HS-5 (cell line): ENCODE measurements at places on chromosomes 3 and 15.

DNA sequence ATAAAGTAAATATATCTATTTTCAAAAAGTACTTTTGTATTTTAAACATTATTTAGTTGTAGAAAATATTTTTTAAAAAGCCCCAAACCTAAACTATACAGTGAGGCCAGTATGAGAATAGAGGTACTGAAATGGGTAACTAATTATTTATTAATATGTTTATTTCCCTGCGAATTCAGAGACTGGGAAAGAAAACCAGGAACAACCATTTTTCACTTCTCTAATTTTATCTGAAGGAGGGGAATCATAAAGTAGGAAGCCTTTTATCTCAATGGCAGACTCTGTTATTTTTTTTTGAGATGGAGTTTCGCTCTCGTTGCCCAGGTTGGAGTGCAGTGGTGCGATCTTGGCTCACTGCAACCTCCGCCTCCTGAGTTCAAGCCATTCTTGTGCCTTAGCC is 63.6 kb upstream of the TRAK1 start:
- DNase-seq = no peak

- DNase-seq = no peak
Measured at GRCh38 chr15:43220991-43221403, at the start of gene EPB42. Gene EPB42, minus strand, starts transcription at chr15:43221018. Its CDS starts 193 bp downstream, at chr15:43220825.

DNA sequence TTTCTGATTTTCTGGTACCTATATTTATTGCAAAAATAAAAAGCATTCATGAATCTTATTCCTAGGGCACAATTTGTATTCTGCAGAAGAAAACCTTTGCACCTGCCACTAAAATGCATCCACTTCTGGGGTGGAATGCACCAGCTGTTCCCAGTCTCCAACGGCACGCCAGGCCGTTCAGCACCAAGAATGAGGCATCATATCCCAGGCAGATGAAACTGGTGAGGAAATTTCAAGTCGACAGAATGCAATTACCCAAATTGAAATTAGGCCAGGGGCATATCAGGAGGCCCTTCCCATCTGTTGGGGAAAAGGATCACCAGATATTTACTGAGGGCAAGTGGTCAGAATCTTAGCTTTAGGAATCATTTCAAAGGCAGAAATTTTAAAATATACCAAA is 13.6 kb upstream of the RBMS3 start:
- DNase-seq = no peak

DNA sequence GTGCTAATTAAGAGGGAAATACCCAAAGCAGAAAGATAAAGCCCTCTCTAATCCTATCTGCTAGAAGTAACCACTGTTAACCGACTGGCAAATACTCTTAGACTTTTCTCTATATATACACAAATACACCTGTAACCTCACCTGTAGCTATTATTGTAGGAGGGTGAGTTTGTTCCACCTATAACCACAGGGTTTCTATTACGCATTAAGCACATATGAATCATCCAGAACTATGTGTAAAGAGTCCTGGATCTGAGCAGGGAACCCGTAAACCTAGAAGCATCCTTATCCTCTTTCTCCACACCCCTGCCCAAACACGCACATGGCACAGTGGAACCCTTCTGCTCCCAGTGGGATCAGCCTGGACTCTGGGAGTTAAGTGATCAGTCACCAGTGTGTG is 172.8 kb upstream of the C2CD4B start:
- DNase-seq = no peak

- no peak for DNase-seq
Measured at GRCh38 chr15:29102911-29103823, 166.5 kb downstream of the NSMCE3 start.

GRCh38 chr15:91992945-91993344 is 139.4 kb downstream of the SLCO3A1 start:
- no peak for DNase-seq

DNA sequence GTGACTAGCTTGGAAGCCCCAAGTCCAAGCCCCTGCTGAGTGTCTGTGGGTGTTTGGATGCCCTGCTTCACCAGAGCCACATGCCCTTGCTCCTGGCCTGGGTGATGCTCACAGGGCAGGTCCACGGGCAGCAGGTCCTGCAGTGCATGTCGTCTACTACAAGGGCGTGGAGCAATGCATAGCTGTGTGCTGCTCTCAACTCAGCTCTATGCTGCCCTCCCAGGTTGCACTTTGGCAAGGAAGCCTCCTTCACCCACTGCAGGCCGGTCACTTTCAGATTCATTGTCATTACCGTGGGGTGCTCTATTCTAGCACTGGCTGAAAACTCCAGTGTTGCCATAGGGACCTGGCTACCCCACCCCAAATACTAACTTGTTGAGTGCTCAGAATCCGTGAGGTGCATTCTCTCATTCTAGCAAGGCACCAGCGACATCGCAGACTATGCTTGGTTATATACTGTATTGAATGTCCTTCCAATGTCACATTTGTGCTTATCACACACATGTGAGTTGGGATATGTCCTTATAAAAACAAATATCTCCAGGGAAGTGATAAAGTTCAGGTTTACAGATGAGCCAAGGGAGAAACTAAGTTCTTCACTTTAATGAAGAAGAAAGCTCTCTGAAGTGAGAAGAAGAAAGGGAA is 51.8 kb downstream of the GRAMD1C start:
- no peak for DNase-seq

DNA sequence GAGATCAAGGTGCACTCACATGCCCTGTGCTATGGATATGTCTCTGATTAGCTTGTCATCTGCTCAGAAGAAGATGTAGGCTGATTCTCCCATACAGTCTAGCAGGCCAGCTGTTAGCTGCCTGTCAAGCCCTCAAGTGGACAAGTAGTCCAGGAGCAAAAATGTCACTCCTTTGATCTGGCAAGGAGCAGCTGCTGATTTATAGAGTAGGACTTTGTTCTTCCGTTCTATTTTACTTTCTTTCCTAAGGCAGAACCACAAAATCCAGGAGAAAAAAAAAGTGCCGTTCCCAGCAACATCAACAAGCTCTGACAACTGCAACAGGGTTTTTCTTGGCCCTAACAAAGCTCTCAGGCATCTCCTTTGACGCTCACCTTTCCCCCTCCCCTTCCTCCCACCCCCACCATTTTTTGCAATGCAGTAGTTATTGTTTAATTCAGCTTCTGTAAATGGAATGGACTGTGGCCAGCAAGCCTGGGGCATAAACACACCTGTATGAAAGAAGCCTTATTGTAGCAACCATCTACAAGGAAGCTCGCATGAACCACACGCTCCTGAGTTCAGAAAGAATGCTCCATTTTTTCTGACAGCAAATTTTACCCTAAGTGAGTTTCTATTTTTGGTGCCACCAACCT is 196.3 kb downstream of the MEIS2 start:
- DNase-seq = no peak

- DNase-seq = no peak
Measured at GRCh38 chr3:64011685-64012084, 11.6 kb downstream of the PSMD6 start.

DNA sequence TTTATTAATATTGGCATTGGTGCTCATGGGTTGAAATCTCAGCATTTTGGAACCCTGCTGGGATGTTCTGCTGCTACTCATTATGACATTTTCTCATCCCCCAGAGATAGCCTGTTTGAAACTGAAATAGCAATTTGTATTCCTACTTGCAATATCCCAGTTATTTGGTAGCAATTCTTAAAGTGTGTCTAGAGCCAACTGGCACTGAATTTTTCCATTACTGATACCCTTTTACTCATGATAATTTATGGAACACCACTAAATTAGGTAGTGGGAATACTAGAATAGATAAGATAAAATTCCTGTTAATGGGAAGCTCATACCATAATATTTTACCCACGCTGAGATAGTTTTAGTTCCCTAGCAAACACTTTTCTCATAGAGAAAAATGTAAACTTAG is 309.3 kb downstream of the SV2B start:
- DNase-seq = no peak

GRCh38 chr3:171026597-171027293 is at the start of gene SLC2A2:
Gene SLC2A2, minus strand, starts transcription at chr3:171026720. Its CDS starts 50 bp downstream, at chr3:171026670.
- no peak for DNase-seq

- no peak for DNase-seq
Measured at GRCh38 chr3:18436213-18436612, 11.1 kb upstream of the SATB1 start.

- no peak for DNase-seq
Measured at GRCh38 chr3:16399473-16399872, 114.0 kb downstream of the RFTN1 start.

DNA sequence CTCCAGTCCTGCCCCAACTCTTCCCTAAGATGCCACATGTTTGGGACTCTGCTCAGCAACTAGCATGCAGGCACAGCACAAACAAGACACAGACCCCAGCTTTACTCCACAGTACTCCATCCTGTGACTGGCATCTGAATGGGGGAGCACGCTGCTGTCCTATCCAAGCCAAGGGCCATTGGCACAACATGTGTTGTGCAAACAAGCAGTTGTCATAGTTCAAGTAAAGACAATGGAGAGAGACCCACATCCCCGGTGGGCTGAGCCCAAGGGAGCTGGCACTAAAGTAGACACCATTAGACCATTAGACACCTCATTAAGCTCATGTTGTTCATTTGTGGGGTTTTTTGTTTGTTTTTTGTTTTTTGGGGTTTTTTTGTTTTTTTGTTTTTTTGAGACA is 132.7 kb downstream of the CHSY1 start:
- DNase-seq = no peak

DNA sequence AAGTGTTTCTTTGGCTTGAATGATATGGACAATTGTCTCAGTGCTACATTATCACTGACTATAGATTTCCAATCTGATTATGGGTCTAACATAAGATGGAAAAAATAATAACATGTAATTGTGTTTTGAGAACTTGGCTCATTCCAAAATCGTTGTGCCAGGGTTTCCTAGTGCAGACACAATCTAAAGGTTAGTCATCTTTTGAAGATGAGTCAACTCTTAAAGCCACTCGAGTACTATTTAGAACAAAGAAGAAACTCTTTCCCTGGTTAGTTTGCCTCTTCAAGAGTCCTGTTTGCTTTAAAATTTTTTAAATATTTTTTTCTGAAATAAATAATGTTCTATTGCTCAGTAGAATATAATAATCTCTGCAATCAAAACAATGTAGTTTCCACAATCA is 301.0 kb downstream of the CADM2 start:
- peak; percentile 2 for DNase-seq

DNA sequence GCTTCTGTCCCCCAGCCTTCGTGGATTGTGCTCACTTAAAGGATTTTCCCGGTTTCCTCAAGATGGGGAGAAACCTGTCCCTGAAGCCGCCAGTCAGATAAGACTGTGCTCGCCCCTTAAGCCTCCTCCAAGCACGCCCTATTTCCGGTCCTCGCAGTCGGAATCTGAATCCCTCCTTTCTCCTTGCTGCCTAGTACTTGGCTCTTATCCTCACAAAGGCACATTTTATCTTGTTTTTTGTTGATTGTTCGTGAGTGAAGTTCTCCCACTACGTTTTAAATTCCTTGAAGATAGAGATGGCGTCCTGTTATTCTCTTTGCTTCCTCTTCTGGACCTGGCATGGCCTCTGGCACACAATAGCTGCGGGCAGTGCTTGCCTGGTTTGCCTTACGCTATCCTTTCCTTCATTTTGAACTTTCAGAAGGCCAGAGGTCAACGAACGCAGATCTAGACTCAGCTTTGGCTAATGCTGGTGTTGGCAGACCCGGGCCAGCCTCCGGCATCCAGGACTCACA is 1.7 kb downstream of the CLDN11 start:
- DNase-seq = no peak

GRCh38 chr15:98758224-98758623 is 109.9 kb downstream of the IGF1R start:
- no peak for DNase-seq

DNA sequence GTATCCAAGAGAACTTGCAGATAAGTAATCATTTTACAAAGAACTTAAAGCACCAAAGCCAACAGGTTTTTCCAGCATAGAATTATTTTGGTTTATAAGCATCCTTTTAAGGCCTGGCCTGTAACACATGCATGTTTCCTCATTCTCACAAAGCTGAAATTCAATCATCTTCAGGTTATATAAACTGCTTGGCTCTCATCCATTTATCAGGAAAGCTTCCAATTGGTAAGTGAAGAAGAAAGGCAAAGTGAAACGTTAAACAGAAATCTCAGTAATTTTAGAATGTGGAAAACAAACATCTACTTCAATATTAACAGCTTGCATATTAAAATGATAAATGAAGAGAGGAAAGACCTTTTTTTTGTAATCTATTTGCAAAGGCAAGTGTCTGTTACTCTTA is 1.6 kb downstream of the SERP1 start:
- no peak for DNase-seq

DNA sequence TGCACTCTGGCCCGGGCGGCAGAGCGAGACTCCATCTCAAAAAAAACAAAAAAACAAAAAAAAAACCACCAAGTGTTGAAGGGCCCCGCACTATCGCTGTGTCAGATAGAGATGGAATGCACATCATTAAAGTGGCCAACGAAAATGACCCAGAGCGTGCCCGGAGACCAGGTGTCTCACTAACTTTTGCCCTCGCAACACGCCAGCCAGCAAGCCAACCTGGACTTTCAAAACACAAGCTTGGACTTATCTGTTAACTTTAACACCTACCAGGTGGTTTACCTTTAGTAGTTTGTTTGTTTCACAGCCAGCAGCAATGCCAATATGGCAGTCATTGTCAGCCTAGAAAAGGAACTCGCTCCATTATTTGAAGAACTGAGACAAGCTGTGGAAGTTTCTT is 28.6 kb downstream of the FAM174B start:
- DNase-seq = no peak

DNA sequence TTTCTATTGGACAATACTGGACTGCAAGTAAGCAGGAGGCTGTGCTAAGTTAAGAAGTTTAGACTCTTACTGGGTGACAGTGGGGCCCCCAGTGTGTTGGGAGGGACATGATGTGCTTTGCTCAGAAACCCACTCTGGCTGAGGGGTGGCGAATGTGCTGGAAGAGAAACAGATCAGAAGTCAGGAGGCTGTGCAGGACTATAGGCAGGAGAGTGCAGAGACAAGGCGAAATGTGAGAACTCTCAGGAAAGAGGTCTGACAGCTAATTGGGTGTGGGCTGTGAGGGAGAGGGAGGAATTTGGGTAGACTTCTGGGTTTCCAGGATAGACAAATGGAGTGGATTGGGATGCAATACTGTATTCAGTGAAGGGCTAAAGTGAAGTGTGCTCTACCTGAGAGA is 12.0 kb downstream of the SLC24A1 start:
- DNase-seq = no peak

DNA sequence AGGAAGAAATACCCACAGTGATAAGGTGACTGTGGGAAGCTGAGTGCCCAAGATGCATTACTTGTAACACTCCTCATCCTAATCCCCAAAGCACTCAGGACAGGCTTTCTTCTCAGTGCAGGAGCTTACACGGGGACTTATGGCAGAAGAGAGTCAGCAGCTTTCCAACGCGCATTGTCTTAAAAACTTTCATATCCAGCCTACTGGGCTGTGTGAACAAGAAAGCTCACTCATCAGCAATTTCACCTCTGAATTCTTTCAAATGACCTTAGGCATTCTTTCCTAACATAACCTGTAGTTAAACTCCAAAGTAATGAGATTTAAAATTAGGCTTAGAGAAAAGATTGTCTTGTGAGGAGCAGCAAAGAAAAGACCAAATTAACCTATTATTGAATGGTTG is 132.3 kb downstream of the KCNAB1 start:
- DNase-seq = no peak

DNA sequence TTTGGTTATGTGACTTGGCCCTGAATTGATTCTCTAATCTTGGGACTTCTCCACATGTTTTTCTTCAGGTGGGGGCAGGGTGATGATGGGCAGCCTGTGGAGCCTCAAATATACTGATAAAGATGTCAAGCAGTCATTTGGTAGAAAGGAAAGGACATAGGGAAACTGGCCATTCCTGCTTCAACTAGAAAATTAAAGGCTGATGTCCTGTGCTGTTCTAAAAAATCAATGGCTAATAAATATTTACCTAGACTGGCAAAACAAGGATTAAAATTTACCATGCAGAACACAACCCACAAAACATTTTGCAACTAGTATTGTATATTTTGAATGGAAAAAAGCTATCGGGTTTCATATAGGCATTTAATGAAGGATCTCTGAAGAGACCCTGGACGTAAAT is 133.7 kb downstream of the GADL1 start:
- DNase-seq = no peak
